CD4-positive, alpha-beta T cell treated with Interleukin-6 at 100 ng/mL for 8 hours (primary cell): ENCODE measurements at places on chromosomes 12 and 14.

DNA sequence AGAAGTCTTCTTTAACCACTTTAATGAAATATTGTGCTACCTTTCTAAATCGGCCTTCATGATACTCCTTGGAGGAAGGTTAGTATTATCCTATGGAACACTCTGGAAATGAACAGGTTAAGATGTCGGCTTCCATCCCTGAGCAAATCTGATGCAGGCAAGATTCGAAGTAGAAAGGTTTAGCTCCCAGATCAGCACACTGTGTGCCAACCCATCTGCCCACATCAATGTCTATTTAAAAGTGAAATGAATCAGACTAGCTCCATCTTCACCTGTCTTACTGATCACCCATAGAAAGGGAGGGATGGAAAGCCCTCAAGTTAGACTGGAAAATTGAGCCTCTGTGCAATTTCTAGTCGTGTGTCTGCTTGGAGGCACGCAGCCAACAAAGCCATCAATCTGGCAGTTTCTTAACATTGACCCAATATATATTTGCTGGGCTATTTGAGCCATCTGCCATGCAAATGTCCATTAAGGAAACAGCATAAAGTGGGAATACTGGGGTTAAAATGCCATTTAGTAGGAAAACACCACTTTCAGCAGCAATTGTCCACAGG, 506.1 kb downstream of the RMST start:
- no peak for DNase-seq

- DNase-seq = no peak
Observed at GRCh38 chr12:131177599-131177998, 223.9 kb downstream of the ADGRD1 start.

DNA sequence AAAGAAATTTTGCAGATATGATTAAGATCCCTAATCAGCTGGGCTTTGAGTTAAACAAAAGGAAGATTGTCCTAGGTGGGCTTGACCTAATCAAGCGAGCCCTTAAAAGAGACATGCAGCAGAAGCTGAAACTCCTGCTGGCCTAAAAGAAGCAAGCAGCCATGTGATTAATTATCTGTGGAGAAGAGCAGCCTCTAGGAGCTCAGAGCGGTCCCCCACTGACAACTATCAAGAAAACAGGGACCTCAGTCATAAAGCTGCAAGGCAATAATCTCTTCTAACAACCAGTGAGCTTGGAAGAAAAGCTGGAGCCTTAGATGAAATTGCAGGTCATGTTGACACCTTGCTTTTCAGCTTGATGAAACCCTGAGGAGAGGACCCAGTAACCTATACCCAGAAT, 288.9 kb upstream of the CLEC14A start:
- DNase-seq = no peak

DNA sequence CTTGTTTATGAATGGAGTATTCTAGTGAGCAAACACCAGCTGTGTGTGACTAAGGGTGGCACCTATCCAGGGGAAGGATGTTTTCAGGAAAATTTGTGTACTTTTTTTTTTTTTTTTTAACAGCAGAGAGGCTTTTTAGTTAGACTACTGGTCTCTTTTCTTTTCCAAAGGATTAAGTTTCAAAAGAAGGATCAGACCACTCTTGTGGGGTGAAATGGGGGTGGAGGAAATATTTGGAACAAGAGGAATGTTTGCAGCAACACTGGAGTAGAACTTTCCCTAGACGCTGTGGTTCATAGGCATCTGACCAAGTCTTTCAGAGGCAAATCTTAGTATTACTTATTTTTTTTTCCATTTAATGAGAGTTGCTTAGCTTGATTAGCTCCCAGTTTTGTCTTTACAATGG, 21.1 kb downstream of the NUBPL start:
- DNase-seq = no peak

GRCh38 chr14:56918849-56919574, 108.7 kb upstream of the OTX2 start:
- DNase-seq = no peak

- DNase-seq = no peak
Observed at GRCh38 chr14:95620659-95621059, 65.6 kb upstream of the TCL1B start.

GRCh38 chr12:58106195-58106594, 164.8 kb downstream of the ATP23 start:
- no peak for DNase-seq

- DNase-seq = no peak
Observed at GRCh38 chr12:2180737-2181082, 127.9 kb downstream of the CACNA1C start.

DNA sequence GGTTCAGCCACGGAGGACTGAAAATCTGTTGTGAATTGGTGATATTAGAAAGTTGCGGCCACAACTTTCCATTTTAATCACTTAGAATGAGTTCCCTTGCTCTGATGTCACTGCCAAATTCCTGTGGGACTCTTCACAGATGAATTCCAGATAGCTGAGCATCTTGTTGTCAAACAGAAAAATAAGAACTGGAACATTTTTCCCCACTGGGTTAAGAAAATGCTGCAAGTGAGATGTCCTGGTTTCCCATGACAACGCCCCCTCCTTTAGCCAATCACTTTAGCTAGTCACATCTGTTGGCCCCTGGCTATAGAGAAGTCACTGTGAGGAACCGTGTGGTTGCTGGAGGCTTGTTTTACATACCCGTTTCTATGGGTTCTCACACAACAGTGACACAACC, 135.9 kb downstream of the KTN1 start:
- no peak for DNase-seq

- DNase-seq = no peak
Observed at GRCh38 chr12:57869298-57869926, 22.9 kb upstream of the CTDSP2 start.

GRCh38 chr12:55762646-55763045, 19.7 kb downstream of the GDF11 start:
- no peak for DNase-seq
